Activated CD4-positive, alpha-beta memory T cell treated with anti-CD3 and anti-CD28 coated beads for 36 hours (primary cell): ENCODE measurements at places on chromosomes 2 and 18. TPM values are rescaled to one million over a fixed set of nuclear protein-coding genes. Genes with fewer than 3 reads are reported as not detected.

GRCh38 chr2:22481486-22482259 lies 903.3 kb upstream of the KLHL29 start:
- H3K4me1 ChIP-seq: no peaks in the 10 kb centered on the region
- H3K27ac ChIP-seq: no peak overlapping the region
- H3K36me3 ChIP-seq: no peaks in the 10 kb centered on the region
- DNase-seq: no peak

GRCh38 chr2:204505946-204506345 lies 39.3 kb upstream of the PARD3B start:
- H3K27ac ChIP-seq: no peak overlapping the region
- no peak for DNase-seq
- no peaks in the 10 kb centered on the region for H3K36me3 ChIP-seq
- H3K4me1 ChIP-seq: no peaks in the 10 kb centered on the region

DNA sequence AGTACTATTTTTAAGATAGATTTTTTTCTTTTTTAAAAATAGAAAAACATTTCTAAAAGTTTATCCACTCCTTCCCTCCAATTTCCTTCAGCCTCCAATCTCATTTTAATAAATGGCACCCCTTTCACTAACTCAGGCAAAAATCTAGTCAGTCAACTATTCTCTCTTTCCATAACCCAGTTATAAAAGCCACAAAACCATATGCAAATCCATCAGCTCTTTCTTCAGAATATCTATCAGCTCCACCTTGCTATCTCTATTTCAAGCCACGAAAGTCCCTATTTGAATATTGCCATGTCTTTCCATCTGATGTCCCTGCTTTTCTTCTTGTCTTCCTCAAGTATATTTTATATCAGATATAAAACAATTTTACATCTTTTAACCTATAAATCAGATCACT lies 397.1 kb downstream of the ERBB4 start:
- H3K36me3 ChIP-seq: no peaks in the 10 kb centered on the region
- H3K4me1 ChIP-seq: no peaks in the 10 kb centered on the region
- H3K27ac ChIP-seq: no peak overlapping the region
- no peaks in the 10 kb centered on the region for H3K27me3 ChIP-seq

GRCh38 chr2:20208476-20208859 lies 16.5 kb downstream of the SDC1 start:
- H3K4me1 ChIP-seq: no peaks in the 10 kb centered on the region
- no peak overlapping the region for H3K4me3 ChIP-seq
- DNase-seq: no peak
- no peaks in the 10 kb centered on the region for H3K36me3 ChIP-seq

DNA sequence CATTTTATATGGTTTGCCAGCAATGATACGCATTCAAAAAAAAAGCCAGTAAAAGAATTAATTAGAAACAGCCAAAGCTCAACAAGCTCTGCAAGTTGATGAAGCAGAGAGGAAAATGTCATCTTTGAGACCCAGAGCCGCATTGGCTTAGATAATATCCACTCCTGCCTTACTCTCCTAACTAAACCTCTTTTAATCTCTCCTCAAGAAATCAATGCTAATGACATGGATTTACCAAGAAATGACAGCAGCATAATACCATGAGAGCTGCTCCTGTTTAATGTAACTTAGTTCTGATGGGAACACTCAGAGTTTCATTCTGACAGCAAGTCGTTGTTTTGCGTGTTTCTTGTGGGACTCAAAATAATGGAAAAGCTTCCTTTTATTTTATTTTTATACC lies 1099.4 kb upstream of the PIK3C3 start:
- no peak overlapping the region for H3K27ac ChIP-seq
- H3K4me3 ChIP-seq: no peak overlapping the region
- no peaks in the 10 kb centered on the region for H3K4me1 ChIP-seq
- DNase-seq: no peak
- no peaks in the 10 kb centered on the region for H3K36me3 ChIP-seq

DNA sequence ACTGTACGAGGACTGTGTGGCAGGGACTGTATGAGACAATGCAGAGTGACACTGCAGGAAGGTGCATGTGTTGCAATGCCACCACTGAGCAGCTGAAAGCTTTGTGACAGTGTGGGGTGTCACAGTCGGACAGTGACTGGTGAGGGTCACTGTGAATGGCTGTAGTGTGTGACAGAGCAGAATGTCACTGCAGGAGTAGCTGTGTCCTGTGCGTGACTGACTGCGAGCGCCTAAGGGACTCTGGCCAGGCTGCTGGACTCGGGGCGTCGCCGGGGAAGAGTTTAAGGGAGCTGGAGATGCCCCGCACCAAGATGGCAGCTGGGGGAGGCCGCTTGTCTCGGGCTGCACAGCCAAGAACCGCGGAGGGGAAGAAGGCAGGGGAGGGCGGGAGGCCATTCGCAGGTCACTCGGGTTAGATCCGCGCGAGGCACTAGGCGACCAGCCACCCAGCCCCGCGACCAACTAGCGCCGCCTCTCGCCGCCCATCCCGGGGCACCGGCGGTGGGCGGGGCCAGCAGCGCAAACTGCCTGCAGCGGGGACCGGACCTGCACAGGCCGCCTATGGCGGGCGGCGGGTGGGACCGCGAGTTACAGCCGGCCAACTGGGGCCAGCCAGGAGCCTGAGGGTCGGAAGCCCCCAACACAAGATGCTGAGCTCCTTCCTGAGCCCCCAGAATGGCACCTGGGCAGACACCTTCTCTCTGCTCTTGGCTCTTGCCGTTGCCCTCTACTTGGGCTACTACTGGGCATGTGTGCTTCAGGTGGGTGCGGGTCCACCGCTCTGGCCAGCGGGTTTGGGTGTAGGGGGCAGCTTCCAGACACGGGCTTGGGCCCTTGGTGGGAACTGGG lies at the start of gene ABHD1:
ABHD1 (plus strand) TSS at position 514 of the 849 bp plus-strand sequence; CDS start at position 648, 134 bp downstream.
- peak; percentile 71 for DNase-seq
- no peaks in the 10 kb centered on the region for H3K36me3 ChIP-seq
- peak within 1 kb of the TSS; percentile 80 for H3K4me3 ChIP-seq

GRCh38 chr2:86783615-86784339 lies 6.9 kb downstream of the CD8A start:
- peaks cover 10% of the 10 kb centered on the region for H3K4me1 ChIP-seq
- H3K36me3 ChIP-seq: no peaks in the 10 kb centered on the region
- H3K4me3 ChIP-seq: no peak overlapping the region
- DNase-seq: peak; percentile 47
- peaks cover 13% of the 10 kb centered on the region for H3K27me3 ChIP-seq

DNA sequence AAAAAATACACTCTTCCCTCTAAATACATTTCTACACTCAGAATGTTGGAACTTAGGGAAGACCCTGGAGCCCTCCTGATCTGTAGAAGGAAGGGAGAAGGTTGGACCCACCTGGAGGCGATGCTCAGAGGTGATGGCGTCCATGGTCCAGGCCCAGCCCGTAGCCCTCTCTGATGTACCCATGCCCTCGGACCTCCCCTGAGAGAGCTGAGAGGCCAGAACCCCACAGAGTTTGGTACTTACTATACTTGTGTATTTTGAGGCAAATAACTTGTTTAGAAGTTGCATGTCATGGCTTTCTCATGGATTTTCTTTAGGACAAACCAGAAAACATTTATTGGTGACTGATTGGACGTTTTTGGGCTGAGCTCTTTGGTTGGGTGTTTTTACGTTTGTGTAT lies 10.5 kb downstream of the CTDP1 start:
- peaks cover 44% of the 10 kb centered on the region for H3K4me1 ChIP-seq
- no peak overlapping the region for H3K27ac ChIP-seq
- H3K27me3 ChIP-seq: no peaks in the 10 kb centered on the region
- H3K4me3 ChIP-seq: no peak overlapping the region
- H3K36me3 ChIP-seq: peaks cover 3% of the 10 kb centered on the region

DNA sequence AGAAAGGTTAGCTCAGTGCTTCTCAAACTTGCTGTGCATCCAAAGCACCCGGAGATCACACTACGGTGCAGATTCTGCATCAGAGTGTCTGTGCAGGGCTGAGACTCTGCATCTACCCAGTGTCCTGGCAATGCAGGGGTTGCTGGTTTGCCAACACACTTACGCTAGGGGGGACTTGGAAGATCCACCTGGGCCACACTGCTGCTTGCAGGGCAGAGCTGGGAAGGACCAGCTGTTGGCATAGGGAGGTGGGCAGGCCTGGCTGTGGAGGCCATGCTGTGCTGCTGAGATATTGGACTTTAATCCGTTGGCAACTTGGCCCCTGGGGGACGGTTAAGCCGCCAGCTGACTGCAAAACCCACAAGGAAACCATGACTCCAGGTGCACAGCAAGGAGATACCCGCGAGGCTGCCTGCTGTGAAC lies 397.6 kb upstream of the HS6ST1 start:
- H3K27ac ChIP-seq: no peak overlapping the region
- H3K4me1 ChIP-seq: no peaks in the 10 kb centered on the region
- H3K36me3 ChIP-seq: no peaks in the 10 kb centered on the region
- H3K27me3 ChIP-seq: peaks cover 18% of the 10 kb centered on the region

DNA sequence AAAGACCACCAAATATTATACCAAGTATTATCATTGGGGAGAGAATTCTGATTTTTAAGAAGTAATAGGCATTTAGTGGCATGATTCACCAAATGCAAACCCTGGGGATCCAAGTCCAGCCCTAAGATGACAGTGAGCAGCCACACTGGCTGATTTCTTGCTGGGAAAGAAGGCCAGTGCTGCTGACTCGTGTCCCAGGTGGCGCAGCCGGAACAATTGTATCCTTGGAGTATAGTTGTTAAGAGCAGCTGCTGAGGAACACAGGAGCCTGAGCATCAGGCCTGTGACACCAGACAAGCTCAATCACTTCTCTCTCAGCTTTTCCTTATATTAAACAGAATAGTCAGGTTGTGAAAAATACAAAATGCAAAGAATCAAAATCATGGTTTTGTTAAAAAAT lies 48.4 kb downstream of the LRP1B start:
- no peaks in the 10 kb centered on the region for H3K27me3 ChIP-seq
- H3K36me3 ChIP-seq: no peaks in the 10 kb centered on the region
- no peak overlapping the region for H3K27ac ChIP-seq
- H3K4me1 ChIP-seq: no peaks in the 10 kb centered on the region

GRCh38 chr2:96884299-96885094 lies 14.6 kb upstream of the SEMA4C start:
- H3K4me3 ChIP-seq: no peak overlapping the region
- H3K27ac ChIP-seq: no peak overlapping the region
- no peak for DNase-seq
- no peaks in the 10 kb centered on the region for H3K36me3 ChIP-seq

- peaks cover 4% of the 10 kb centered on the region for H3K4me1 ChIP-seq
- no peak overlapping the region for H3K27ac ChIP-seq
- H3K4me3 ChIP-seq: no peak overlapping the region
- no peak for DNase-seq
- no peaks in the 10 kb centered on the region for H3K36me3 ChIP-seq
Observed at GRCh38 chr2:25491966-25492532, 150.3 kb upstream of the DNMT3A start.

MAB21L4 gene
- not detected for total RNA-seq

OTOS gene
- total RNA-seq: not detected

TXNDC2 gene
- total RNA-seq: not detected

GPBAR1 gene
- 0.19 TPM for total RNA-seq

ASB18 gene
- total RNA-seq: not detected
